ENCODE measurements at places on chromosomes 1 and 21. TPM values are rescaled to one million over a fixed set of nuclear protein-coding genes. Genes with fewer than 3 reads are reported as not detected.
A peak's percentile ranks its signal among the peaks of the same experiment; 100 is the strongest.

DNA sequence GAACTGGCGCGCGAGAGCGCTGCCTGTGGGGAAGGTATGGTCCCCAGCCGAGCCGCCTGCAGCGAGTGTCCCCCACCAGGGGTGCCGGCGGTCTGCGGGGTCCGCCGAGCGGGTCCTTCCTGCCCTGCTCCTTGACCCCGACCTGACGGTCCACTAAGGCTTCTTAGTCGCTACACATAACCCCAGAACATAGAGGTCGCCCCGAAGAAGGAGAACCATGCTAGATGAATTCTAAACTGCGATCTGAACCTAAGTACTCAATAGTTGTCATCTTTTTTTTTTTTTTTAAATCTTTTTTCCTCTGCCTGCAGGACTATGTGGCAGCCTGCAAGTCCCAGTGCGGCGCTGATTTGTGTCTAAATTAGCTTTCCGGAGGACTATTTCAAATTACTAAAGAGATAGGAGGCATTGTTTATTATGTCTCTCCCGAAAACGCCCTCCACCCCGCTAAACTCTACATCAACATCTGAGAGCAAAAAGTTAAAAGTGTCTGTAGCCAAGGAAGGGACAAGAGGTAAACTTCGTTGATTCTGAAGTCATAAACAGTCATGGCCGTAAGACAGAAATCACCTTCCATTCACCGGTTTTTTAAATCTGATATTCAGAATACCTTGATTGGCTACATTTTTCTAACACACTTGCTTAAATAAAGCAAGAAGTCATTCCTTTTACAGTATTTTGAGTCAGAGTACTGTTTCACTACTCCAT, 476 bp downstream of the AXDND1 start:
- no peaks in the 10 kb centered on the region for H3K27me3 ChIP-seq
- peak overlapping the region; percentile 91 for H3K4me3 ChIP-seq
- H3K4me1 ChIP-seq: no peaks in the 10 kb centered on the region

GRCh38 chr1:156489166-156489934, 11.2 kb downstream of the MEF2D start:
- DNase-seq: no peak
- H3K4me1 ChIP-seq: peaks cover 9% of the 10 kb centered on the region
- no peaks in the 10 kb centered on the region for H3K27me3 ChIP-seq
- H3K4me3 ChIP-seq: no peak overlapping the region

- DNase-seq: no peak
- no peaks in the 10 kb centered on the region for H3K4me1 ChIP-seq
- H3K27me3 ChIP-seq: no peaks in the 10 kb centered on the region
- H3K36me3 ChIP-seq: peaks cover 11% of the 10 kb centered on the region
- no peak overlapping the region for H3K4me3 ChIP-seq
Measured at GRCh38 chr1:11952455-11953109, 18.1 kb downstream of the PLOD1 start.

DNA sequence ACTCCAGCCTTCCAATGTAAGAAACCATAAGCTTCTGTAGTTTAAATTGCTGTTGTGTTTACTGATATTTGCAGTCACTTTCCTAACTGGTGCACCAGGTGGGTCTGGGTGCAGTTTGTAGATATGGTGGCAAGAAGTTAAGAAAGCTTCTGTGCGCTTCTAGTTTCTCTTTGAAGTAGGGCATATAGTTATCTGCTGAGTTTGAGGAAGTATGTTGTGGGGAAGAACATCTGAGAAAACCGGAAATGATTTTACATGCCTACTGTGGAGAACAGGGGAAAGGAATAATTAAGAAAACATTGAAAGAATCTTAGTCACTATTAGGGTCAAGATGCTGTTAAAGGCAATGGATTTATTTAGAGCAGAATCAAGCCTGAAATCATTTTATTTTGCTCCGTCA, 14.9 kb upstream of the SLC44A5 start:
- no peaks in the 10 kb centered on the region for H3K27me3 ChIP-seq
- no peaks in the 10 kb centered on the region for H3K4me1 ChIP-seq
- no peak overlapping the region for H3K4me3 ChIP-seq
- H3K36me3 ChIP-seq: no peaks in the 10 kb centered on the region
- H3K27ac ChIP-seq: no peak overlapping the region
- DNase-seq: no peak

DNA sequence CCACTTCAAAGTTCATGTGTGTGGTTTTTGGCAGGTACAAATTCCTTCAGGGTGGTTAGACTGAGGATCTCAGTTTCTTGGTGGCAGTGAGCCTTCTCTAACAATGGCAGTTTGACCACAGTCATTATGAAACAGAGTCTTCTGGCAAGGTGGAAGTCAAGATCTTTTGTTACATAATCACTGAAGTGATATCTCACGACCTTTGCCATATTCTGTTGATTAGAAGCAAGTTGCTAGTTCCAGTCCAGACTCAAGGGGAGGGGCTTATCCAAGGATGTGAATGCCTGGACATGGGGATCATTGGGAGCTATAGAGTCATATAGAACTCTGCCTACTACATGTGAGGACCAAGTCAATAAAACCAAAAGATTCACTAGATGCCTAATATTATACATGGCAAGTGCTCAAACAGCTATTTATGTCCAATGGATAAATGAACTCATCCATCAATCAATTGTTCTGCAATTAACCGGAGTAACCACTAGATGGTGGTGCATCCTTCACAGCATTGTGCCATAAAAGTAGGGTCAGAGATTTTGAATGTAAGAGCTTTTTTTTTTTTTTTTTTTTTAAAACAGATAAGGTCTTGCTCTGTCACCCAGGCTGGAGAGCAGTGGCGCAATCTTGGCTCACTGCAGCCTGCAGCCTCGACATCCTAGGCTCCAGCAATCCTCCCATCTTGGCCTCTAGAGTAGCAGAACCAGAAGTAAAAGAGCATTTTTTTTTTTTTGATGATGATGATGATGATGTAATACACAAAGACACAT, 131.9 kb downstream of the CRB1 start:
- H3K4me3 ChIP-seq: no peak overlapping the region
- no peaks in the 10 kb centered on the region for H3K27me3 ChIP-seq
- H3K4me1 ChIP-seq: no peaks in the 10 kb centered on the region
- no peaks in the 10 kb centered on the region for H3K36me3 ChIP-seq
- no peak for DNase-seq
- H3K27ac ChIP-seq: no peak overlapping the region

GRCh38 chr1:156676114-156676819, 940 bp downstream of the NES start:
- DNase-seq: peak; percentile 62
- no peak overlapping the region for H3K27ac ChIP-seq
- no peaks in the 10 kb centered on the region for H3K27me3 ChIP-seq
- peak overlapping the region; percentile 64 for H3K4me3 ChIP-seq
- peaks cover 4% of the 10 kb centered on the region for H3K36me3 ChIP-seq

DNA sequence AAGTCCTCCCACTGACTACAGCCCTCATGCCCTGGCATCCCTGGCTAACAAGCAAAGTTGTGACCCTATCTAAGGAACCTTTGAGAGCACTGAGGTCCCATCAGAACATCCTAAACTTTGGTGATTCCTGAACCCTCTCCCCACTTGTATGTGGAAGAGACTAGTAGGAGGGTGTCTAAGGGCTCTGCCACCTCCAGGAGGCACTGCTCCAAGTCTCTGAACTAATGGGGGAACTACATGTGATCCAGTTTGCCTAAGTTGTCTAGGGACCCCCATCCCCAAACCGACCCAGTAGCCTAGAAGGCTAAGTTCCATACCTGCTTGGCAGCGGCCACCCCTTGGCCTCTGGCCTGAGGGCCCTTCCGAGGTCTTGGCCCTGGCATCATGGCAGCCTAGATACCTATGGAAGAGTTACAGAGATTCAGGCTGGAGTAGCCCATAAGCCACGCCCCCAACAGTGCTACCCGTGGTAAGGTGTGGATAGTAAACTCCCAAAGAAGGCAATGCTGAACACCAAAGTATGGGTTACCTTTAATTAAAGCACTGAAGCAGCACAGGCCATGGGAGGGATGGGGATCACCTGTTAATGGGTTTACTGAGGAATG, 1.7 kb downstream of the CC2D1B start:
- peaks cover 7% of the 10 kb centered on the region for H3K36me3 ChIP-seq
- no peak overlapping the region for H3K27ac ChIP-seq
- DNase-seq: no peak
- no peak overlapping the region for H3K4me3 ChIP-seq
- H3K27me3 ChIP-seq: no peaks in the 10 kb centered on the region

DNA sequence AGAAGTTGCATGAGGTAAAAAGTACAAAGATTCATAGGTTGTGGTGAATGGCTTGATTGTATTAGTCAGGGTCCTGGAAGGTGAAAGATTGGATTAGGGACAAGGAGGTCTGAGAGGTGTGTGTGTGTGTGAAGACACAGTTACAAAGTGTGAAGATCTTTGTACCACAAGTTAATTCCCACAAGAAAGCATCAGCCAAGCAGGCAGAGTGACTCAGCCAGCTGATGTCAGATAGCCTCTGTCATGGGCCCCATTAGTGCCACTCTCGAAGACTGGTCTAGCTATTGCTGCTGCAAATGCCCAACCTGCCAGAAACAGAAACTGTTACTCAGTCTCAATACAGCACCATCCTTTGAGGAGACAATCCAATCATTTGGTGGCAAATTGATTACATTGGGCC, 96.5 kb downstream of the DTL start:
- no peak for DNase-seq
- H3K36me3 ChIP-seq: no peaks in the 10 kb centered on the region
- no peak overlapping the region for H3K27ac ChIP-seq
- no peaks in the 10 kb centered on the region for H3K27me3 ChIP-seq
- 0 out of 2 replicates have a peak, but pooled peaks cover under 1% of the 10 kb centered on the region for H3K4me1 ChIP-seq

GRCh38 chr1:14546416-14546815, 52.1 kb upstream of the KAZN start:
- no peaks in the 10 kb centered on the region for H3K4me1 ChIP-seq
- H3K36me3 ChIP-seq: no peaks in the 10 kb centered on the region
- no peak for DNase-seq
- no peak overlapping the region for H3K4me3 ChIP-seq
- H3K27ac ChIP-seq: no peak overlapping the region

GRCh38 chr1:101006553-101006952, 19.0 kb downstream of the DPH5 start:
- H3K27me3 ChIP-seq: no peaks in the 10 kb centered on the region
- H3K4me3 ChIP-seq: no peak overlapping the region
- no peak for DNase-seq

The SLC30A2 gene
- total RNA-seq: not detected

The FAM131C gene
- total RNA-seq: 0.25 TPM

The ADAMTSL4 gene
- 5.4 TPM for total RNA-seq

The TTC34 gene
- 0.50 TPM for total RNA-seq

The HPCA gene
- 1.4 TPM for total RNA-seq

The EDARADD gene
- total RNA-seq: 7.0 TPM
